ENCODE measurements at places on chromosomes 5 and 9.

DNA sequence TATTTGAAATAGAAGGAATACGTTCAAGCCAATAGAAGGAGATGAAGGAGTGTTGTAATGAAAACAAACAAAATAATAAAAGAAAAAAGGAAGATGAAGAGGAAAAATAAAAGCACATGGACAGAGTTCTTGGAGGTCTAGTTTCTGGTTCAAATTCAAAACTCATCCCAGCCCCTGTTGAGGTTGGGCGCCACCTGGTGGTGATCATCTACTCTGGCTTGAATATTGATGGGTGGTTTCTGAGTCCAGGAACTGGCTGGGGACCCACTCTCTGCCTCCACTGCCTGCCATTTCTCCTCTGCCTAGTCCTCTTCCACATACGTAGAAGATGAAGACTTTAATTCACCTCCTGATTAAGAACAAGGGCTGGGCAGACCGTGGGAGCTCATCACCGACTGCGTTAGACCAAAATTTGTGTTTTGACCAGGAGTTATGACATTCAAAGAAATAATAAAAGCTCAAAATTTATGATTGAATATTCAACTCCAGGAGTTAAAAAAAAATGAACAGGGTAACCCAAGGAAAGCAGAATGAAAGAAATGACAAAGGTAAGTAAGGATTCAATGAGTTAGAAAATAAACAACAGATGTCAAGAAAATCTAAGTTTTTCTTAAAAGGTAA lies 99.0 kb upstream of the SLC1A3 start:
- DNase-seq, result peak; percentile 43

DNA sequence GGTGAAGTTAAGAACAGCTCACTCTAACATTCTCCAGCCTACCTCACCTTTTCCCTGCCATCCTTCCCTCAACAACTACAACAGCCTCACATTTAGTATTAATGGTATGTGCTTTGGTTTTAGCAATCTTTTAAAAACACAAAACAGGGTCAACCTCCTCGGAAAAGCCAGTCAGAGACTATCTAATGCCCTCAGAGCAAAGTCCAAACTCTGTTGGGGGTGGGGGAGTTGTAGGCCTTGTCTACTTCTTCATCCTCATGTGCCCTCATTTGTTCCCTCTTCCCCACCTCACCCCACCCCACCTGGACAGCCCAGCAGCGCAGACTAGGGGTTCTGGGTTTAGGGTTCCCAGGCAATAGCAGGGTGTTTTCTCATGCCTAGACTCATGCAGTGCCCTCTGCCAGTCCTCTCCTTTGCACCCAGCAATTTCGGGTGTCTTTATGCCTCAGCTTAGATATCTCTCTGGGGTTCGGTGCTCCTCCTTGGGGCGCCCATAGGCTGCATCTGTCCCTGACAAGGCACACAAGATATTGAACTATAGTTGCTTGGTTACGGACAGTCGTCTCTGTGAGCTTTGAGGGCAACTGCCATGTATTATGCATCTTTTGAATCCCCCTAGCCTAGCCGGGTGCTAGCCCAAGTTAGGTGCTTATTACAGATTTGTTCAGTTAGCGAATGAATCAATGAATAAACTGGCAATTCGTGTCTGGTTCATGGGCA lies 762 bp upstream of the TCOF1 start:
- DNase-seq, result no peak

GRCh38 chr9:136564379-136564988 lies 18.6 kb upstream of the NOTCH1 start:
- DNase-seq, result peak; percentile 86

DNA sequence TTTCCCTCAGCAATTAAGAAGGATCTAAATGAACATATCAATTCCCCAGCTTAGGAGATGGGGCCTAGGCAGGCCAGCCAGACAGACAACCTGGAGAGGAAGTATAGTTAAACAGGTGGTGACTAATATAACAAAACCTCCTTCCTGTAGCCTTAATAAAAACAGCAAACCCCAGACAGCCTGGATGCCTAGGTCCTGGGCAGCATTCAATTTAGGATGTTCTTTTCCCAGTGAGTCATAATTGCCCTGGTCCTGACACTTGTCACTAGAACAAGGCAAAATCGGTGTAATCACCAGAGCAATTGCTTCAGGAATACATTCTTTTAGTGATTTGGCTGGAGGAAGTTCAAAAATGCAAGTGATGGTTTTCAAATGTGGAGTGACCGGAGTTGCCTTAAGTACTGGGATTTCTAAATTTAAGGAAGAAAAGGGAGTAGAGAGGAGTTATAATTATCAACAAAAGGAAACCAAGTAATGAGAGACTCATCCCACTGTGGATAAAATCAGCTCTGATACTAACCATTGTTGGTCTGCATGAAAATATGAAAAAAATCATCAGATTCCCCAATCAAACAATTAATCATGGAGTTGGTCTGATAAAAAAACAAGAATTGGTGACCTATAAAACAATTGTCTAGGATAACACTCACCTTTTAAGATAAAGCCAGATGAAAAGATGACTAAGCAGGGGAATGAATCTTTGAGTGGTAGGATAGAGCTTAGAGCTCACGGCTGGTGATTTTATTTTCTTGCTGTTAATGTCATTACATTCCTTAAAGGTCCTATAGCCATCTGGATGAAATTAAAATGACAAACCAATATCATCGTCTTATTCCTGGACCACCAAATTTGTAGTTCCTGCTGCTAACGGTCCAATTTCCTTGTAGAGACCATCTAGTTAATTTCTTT lies 39.0 kb upstream of the TARS1 start:
- DNase-seq, result peak; percentile 87

- DNase-seq, result no peak
Observed at GRCh38 chr9:80204054-80204453, 632.3 kb downstream of the TLE4 start.

- no peak for DNase-seq
Observed at GRCh38 chr5:176540476-176540899, 3.3 kb upstream of the RNF44 start.

DNA sequence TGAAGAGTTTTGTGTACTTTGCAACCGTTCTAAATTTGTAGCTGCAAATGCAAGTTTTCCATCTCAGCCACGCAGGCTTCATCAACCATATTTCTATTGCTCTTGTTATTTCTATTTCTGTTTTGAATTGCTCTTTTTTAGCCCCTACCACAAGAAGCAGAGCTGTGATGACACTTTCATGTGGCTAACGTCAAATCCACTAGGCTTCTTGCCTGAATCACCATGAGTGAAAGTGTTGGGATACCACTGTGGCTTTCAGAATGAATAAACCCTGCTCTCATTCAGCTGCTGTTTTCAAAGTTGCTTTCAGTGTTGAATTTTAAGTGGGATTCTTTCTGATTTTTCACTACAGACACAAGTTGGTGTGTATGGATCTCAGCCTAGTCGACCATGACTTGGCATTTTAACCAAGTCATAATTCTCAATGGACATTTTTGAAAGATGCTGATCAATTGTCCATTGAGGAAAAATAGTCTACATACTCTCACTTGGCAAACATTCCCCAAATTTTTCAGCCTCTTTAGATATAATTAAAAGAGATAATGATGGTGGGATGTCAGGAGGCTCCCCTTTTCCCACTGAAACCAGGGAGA lies 41.0 kb upstream of the MTAP start:
- no peak for DNase-seq

DNA sequence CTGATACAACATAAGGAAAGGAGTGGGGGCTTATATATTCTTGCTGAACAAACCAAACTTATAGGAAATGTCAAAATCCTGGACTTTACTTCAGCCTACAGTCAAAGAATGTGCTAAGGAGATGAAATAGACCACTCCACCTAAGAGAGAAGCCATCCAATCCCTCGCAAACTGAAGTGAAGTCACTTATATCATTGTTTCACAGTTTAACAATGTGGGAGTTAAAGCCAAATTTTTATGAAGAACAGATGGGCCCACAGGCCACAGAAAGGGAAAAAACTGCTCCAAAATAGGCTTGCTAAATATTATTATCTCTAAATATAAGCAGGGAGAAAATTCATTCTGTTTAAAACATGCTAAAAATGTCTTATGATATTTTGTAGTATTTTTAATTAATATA lies 233.3 kb downstream of the GAS1 start:
- DNase-seq, result no peak

GRCh38 chr9:7342736-7343135 lies 456.8 kb downstream of the DMAC1 start:
- no peak for DNase-seq

DNA sequence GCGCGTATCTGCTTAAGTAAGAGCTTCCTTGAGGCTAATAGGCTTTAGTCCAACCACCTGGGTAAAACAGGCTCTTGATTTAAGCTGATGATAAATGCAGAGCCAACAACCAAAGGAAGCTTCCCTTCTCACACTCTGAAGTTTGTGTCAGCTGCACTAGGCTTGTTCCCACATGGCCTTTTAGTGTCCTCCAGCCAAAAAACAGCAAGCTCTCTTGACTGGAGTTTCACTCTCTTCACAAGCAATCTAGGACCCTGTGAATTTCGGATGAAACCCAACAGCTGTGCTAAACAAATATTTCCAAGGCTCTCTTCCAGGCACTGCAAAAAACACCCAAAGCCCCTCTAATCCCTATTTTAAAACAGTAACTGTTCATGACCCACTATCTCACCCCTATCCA lies 63.9 kb downstream of the SAXO1 start:
- DNase-seq, result no peak

GRCh38 chr5:62142351-62142750 lies 163.7 kb upstream of the KIF2A start:
- no peak for DNase-seq

- no peak for DNase-seq
Observed at GRCh38 chr5:10632110-10632761, 68.4 kb downstream of the ANKRD33B start.

DNA sequence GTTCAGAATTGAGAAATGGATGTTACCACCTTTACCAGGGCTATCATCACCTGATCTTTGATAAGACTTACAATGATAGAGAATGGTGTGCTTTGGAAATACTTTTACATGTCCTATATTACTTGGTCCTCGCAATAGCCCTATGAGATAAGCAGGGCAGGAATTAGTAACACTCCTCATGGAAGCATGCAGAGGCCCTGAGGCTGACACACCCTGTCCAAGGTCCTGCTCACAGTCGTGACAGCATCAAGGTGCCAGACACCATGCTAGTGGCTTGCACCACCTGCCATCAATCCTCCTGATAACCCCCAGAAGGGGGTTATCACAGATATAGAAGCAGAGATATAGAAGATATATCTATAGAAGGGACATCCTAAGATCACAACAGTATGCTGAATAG lies 216.8 kb upstream of the TBC1D2 start:
- DNase-seq, result no peak

DNA sequence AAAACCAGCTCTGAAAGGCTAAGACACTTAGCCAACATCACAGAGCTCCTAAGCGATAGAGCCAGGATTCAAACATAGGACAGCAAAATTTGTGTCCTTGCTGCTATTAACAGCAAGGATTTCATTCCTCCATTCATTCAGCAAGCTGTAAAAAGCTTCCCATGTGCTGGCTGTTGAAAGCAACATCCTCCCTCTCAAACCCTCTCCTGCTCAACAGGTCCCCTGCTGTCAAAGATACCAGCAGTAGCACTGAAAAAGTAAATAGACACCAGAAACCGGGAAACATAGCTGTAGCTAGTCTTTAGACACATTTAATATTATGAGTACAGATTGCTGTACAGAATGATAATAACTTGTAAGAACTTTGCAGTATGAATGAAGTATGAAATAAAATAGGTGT lies 52.6 kb upstream of the ADAMTSL1 start:
- DNase-seq, result no peak

GRCh38 chr9:107609547-107609946 lies 120.0 kb upstream of the KLF4 start:
- no peak for DNase-seq

DNA sequence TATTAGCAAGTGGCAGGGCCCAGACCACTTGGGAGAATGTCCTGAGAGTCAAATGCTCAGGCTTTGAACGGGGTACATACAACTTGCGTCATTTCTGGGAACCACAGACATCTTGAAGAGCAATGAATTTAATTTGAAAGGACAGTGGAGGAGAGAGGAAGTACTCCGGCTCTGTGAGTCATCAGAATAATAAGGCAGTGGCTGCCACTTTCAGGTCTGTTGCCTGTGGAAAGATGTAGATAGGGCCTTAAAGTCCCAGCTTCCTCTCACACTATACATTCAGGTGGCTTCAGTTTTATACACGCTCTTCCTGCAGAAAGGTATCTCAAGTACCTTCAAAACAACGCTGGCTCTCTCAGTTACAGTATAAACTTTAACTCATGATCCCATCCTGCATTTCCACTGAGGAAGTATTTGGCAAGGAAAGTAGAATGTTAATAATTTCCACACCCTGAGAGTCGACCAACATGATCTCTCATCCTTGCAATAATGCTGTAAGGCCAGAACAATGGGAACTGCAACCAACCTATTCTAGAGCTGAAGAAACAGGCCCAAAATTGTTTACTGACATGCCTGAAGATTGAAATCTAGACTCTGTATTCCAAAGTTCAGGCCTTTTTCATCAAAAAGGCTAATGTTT lies 6.8 kb upstream of the PRUNE2 start:
- DNase-seq, result no peak

Data from kidney capillary endothelial cell (primary cell).